ENCODE measurements at places on chromosomes 2 and 18. TPM values are rescaled to one million over a fixed set of nuclear protein-coding genes. Genes with fewer than 3 reads are reported as not detected.

IGFBP2 gene
- 0.14 TPM for total RNA-seq

VWC2L gene
- total RNA-seq: not detected

UGT1A7 gene
- total RNA-seq: not detected

DLGAP1 gene
- not detected for total RNA-seq

SERPINB10 gene
- not detected for total RNA-seq

ACMSD gene
- total RNA-seq: not detected

REG1A gene
- total RNA-seq: not detected

ATP5MC3 gene
- 414 TPM for total RNA-seq

UPP2 gene
- not detected for total RNA-seq

NDUFV2 gene
- 311 TPM for total RNA-seq

GALNT5 gene
- 0.10 TPM for total RNA-seq

KCNG2 gene
- not detected for total RNA-seq

FLACC1 gene
- 1.0 TPM for total RNA-seq

NCKAP5 gene
- total RNA-seq: not detected

SERPINB3 gene
- not detected for total RNA-seq

SLC9A2 gene
- 0.25 TPM for total RNA-seq

ALPI gene
- total RNA-seq: not detected

PPP1R1C gene
- not detected for total RNA-seq

ACOXL gene
- total RNA-seq: not detected

MAB21L4 gene
- not detected for total RNA-seq

DPP4 gene
- total RNA-seq: 5.1 TPM

PRKAG3 gene
- total RNA-seq: not detected

CTLA4 gene
- 61.7 TPM for total RNA-seq

L3MBTL4 gene
- total RNA-seq: 0.55 TPM

ABCG8 gene
- not detected for total RNA-seq

NT5C1B gene
- total RNA-seq: not detected

HOXD8 gene
- total RNA-seq: not detected

MRPL30 gene
- total RNA-seq: 48.5 TPM

CCDC121 gene
- total RNA-seq: not detected

CCDC102B gene
- total RNA-seq: 3.5 TPM

CAPN14 gene
- 1.0 TPM for total RNA-seq

CDK15 gene
- total RNA-seq: not detected

POTEJ gene
- total RNA-seq: not detected

TGFA gene
- 1.8 TPM for total RNA-seq

ADD2 gene
- total RNA-seq: 76.0 TPM

IL36A gene
- total RNA-seq: not detected

TCF23 gene
- 0.07 TPM for total RNA-seq

HES6 gene
- total RNA-seq: 5.1 TPM

FAM237A gene
- not detected for total RNA-seq

EVX2 gene
- total RNA-seq: not detected
